Skin of body (tissue), 3 donors: ENCODE measurements at places on chromosomes 13 and 19.

- DNase-seq, result no peak
These were observed 3.8 kb upstream of the WDR18 start for GRCh38 chr19:980133-980998.

- DNase-seq, result no peak
These were observed 89.9 kb upstream of the MAB21L1 start for GRCh38 chr13:35566340-35566739.

DNA sequence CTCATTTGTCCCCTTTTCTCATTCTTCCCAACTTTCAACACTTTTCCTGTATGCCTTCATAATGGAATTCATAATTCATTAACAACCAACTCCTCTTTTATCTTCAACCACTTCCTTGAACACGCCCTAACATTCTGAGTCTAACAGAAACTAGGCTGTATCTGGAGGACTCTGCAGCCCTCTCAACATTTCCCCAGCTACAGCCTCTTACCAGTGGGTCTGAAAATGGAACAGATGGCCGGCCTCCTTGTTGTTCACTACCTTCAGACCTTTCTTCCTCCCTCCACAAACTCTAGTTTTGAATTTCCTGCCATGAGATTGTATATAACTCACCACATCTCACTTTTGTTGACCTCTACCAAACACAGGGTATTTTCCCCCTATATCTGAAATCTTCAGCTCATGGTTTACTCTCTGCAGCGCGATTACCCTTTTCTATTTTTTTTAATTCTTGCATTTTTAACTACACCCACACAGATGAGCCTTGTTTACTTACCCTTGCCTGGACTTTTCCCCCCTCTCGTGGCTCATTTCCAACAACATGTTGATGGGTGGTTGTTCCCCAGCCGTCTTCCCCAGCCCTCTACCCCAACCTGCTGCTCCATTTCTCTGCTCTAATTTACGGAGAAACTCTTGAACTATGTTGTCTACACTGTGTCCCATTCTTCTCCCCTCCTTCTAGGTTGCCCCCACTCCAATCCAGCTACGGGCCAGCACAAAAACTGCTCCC is 846 bp downstream of the ZNF790 start:
- DNase-seq, result peak; percentile 42

- no peak for DNase-seq
These were observed 26.6 kb upstream of the ZMYM5 start for GRCh38 chr13:19890030-19890429.

- no peak for DNase-seq
These were observed at the start of gene EBI3 for GRCh38 chr19:4229179-4229931. Gene EBI3, plus strand, starts transcription at chr19:4229523. Its CDS starts 28 bp downstream, at chr19:4229551.

DNA sequence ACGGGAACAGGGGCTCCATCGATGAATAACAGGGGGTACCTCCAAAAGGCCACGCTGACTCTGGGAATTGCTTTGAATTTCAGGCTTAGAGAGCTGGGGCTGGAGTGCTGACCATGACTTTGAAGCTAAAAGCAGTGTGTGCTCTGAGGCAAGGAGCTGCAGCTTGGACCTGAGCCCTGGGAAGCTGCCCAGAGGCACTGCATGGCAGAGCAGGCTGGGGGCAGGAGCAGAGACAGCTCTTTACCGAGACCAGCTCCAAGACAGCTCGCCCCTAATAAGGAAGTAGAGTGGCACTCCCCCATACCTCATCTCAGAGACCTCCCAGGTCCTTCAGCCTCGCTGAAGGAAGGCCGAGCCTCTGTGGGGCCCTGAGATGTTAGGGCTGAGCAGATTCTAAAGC is 200.2 kb downstream of the COL4A1 start:
- DNase-seq, result no peak

DNA sequence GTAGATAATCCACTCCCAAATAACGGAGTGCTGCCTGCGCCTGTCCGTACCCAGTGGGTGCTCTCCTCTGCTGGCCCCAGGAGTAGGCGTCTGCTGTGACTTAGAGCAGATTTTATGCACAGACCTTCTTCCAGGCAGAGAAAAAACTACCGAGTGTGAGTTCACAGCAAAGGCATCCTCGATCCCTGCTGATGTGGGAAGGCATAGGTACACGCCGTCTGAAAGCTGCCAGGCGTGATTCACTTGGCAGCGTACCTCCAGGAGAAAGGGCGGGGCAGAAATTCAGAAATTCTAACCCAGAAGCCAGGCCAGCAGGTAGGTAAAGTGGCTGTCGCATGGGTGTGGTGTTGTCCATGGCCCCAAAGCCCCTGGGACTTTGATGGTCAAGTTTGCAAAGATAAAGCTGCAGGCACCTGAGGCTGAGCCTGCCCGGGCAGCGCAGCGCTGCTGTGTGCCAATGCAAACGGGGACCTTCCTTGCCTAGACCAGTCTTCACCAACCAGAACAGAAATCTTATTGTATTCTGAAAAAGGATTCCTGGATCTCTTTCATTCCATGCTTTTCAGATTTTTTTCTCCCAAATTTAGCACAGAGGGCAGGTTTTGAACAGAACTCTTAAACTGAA is 36.3 kb downstream of the COL4A2 start:
- no peak for DNase-seq

- DNase-seq, result no peak
These were observed 1.3 kb upstream of the CCNE1 start for GRCh38 chr19:29810504-29810871.

DNA sequence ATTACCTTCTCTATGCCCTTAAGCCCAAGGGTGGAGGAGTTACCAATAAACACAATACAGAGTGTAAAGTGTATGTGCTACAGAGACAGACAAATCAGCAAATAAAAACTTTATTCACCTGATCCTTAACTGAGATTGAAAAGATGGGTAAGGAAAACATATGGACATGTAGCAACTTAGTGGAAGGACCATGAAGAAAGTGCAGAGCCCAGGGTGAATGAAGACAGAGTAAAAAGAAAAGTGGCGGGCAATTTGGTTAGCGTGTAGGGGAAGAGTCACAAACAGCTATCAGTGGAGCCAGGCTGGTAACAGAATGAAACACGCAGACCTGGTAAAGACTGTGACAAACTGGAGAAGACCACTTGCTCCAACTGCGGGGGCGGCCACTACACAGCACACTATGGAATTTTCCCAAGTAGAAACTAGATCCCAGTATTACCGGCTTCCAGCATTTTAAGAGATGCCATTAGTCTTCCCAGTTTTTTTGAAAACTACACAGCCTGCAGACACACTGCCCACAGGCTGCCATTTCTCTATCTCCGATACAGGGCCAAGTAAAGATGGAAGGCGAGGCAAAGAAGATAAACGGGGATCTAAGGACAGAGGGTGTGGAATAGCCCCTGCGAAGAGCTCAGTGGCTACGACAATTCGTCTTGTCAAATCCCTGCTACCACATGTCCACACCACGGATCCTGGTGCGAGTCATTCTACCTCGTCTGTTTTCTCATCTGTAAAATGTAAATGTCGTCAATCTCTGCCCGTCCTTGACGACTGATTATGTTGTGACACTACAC is 1.2 kb downstream of the UQCRFS1 start:
- DNase-seq, result no peak

DNA sequence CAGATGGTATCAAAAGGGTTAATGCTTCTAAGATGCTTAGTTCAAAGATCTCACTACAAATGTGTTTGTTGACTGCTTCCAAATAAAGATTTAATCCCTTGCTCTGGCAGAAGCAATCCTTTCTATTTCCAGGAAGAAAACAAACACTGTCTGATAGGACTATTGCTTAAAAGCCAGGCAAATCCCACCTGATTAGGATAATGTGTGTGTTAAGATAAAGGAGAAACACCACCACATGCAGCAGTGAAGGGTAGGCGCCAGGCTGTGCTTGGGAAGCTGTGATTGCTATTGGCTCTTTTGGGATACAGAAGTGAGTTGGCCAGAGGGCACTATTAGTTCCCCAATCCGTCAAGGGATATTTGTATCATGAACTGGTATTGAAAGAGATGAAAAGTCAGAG is 62.8 kb upstream of the LRCH1 start:
- DNase-seq, result no peak

DNA sequence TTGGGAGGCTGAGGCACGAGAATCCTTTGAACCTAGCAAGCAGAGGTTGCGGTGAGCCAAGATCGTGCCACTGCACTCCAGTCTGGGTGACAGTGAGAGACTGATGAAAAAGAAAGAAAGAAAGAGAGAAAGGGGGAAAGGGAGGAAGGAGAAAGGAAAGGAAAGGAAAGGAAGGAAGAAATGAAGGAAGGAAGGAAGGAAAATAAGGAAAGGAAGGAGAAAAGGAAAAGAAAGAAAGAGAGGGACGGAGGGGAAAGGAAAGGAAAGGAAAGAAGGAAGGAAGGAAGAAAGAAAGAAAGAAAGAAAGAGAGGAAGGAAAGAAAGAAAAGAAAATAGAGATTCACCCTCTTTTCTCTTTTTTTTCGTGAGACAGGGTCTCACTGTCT is 8.7 kb downstream of the PDE4A start:
- DNase-seq, result no peak

DNA sequence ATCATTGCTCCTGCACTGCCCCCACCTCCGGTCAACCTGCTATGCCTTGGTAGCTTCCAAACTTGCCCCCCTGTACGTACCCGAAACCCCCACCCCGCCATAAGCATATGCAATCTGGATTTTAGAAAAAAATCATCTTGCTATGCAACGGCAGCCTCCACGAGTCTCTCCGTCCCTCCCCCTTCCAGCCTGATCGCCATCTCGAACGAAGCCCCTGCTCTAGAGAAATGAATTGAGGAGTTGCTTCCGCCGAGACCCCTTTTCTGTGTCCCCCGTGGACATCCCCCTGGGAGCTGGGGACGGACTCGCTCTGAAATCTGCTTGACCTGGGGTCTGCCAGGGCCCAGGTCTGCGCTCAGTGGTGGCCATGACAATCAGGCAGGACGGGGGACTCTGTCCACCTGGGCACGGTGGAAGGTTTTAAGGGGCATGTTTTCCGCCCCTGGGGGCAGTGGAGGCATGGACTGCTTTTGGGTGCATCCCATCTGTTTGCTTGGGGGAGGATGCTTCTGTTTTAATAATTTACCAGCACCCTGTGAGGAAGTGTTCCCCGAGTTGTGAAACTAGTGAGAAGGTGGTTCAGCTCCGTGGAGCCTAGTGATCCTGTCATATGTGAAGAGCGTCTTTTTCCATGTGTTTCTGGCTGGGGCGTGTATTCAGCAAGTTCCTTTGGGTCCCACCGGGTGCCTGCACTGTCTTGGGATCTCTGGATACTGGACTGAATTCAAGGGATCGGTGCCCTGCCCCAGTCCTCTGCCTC is 1.0 kb downstream of the KDM4B start:
- no peak for DNase-seq

GRCh38 chr13:38180126-38180525 is 169.5 kb upstream of the UFM1 start:
- no peak for DNase-seq

DNA sequence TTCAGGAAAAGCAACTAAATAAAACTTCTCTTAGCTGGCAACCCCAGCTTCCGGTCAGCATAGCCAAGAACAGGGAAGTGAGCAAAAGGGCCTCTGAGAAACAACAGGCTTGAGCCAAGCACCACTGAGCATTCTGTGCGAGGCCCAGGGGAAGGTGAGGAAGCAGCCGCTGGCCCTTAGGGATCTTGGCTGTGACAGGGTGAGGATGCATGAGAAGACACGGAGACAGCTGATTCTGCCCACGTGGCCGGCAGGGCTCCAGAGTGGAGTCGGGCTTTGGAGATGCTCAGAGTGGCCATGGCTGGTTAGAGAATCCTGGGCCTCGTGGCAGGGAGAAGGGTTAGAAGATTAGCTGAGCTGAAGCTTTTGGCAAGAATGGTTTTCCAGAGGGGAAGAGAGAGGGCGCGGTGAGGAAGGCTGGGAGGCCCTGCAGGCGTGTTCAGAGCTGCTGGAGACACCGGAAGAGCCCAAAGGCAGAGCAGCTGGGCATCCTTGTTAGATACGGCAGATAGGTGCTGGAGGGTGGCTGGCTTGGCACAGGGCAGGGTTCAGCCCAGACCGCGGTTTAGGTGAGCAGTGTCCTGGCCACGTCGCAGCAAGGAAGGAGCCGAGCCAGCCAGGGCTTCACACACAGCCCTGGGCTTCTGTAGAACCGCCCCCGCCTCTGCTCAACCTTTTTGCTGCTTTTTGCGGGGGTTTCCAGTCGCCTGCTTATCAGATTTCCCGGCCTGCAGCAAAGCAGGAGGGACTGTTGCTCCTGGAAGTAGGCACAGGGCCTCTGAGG is 17.3 kb downstream of the UPF1 start:
- DNase-seq, result peak; percentile 58

- no peak for DNase-seq
These were observed 3.5 kb upstream of the SLITRK5 start for GRCh38 chr13:87667686-87668085.

DNA sequence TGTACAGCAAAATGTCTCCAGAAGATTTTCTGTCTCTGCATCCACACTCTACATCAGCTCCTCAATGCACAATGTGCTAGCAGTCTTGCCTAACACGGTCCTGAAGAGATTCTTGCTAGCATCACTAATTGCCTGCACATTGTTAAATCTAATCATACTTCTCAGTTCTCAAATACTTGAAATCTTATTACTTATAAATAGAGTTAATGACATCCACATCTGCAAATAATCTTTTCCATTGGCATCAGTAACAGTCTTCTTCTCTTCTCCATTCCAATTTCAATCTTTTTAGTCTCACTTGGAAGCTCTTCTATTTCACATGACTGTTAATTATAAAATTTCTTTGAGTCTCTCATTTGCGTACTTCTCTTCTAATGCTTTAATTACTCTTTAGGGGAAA is 630.5 kb upstream of the SLITRK6 start:
- peak; percentile 82 for DNase-seq

- DNase-seq, result no peak
These were observed 188.5 kb upstream of the HTR2A start for GRCh38 chr13:47085346-47085745.

DNA sequence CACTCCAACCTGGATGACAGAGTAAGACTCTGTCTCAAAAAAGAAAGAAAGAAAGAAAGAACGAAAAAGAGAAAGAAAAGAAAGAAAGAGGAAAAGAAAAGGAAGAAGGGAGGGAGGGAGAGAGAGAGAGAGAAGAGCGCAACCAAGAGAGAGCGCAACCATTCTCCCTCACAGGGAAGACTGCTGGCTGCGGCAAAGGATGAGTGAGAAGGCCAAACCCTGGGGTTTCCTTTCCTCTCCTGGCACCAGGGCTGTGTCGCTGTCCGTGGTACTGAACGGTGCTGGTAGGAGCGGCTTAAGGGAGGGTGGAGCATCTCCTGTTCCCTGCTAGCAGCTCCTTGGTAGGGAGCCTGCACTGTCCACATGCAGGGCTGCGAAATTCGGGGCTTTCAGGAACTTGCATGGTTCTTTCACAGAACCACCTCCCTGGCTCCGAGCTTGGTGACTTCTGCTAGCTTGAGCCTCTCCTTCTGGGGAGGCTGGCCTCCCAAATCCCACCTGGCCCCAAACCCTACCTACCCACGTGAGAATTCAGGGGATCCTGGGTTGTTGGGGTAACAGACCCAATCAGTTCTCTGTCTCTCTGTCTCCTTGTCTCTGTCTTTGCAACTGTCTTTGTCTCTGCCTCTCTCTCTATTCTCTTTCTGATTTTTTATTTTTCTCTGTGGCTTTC is 51.1 kb upstream of the ZNRF4 start:
- DNase-seq, result peak; percentile 64
